AG04450 (cell line): ENCODE measurements at places on chromosomes 4 and X.

DNA sequence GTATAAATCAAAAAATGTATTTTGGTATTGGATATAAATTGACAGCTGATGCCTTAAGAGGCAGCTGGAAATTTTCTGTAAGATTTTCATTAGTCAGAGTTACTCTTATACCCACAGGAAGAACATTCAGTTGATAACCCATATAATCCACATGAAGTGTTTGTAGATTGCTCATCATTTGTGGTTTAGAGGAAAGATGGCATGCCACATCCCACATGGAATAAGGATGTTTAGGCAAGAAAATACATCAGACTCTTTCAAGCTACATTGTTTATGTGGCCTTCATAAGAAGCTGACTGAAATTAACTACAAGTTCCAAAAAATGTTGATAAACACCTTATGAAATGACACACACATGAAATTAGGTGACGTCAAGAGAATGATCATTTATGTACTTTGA, 56.6 kb downstream of the AREG start:
- DNase-seq: peak; percentile 75

DNA sequence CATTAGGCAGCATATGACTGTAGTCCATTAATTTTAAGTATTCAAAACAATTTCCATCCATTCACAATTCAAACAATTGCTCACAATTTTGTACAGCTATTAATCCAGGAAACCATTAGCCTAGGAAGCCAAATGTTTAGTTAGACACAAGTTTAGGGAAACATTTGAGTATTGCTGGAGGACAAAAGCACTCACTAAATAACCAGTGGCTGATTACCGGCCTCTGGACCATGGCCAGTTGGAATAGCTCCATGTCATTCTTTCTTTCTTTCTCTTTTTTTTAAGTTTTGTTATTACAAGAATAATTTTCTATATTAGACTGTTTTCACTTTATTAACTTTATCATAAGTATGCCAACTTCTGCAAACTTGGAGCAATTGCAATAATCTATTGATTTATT, 31.3 kb downstream of the TRIML2 start:
- DNase-seq: no peak

GRCh38 chr4:1380368-1381151, 25.7 kb downstream of the NKX1-1 start:
- no peak for DNase-seq

DNA sequence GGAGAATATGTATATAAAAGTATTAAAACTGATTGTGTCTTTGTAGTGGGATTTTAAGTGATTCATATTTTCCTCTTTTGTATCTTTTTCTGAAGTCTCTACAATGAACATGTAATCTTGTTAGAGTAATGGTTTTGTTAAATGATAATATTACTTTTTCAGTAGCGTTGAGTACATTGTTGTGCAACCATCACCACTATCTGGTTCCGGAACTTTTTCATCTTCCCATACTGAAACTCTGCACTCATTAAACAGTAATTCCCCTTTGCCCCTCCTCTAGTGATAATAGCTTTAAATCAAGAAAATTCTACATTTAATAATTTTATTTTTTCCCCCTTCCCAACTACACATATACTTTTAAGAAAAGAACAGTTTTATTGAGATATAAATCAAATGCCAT, 23.3 kb downstream of the SHROOM3 start:
- DNase-seq: no peak

GRCh38 chr4:23213198-23213597, 520.5 kb downstream of the GBA3 start:
- DNase-seq: no peak

DNA sequence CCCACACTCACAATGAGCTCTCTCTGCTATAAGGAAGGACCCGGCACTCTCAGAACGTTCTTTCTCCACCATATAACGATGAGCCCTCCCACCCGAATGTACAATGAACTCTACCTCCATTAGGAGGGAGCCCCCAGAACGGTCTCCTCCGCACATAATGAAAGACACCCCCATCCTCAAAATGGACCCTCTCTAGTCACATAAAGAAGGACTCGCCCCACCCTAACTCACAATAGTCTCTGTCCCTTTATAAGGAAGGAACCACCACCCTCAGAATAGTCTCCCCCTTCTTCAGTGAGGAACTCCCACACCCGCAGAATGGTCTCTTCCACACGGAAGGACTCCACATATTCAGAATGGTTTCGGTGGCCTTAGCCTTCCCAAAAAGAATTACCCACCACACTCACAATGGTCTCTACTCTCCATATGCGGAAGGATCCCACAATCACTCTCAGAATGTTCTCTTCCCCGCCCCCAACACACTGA, 477 bp downstream of the SLC35A2 start:
- DNase-seq: no peak

- DNase-seq: peak; percentile 77
These were observed 3.8 kb downstream of the GABRE start for GRCh38 chrX:151970661-151971060.

- DNase-seq: no peak
These were observed 110.7 kb upstream of the NKX1-1 start for GRCh38 chr4:1516881-1517480.

DNA sequence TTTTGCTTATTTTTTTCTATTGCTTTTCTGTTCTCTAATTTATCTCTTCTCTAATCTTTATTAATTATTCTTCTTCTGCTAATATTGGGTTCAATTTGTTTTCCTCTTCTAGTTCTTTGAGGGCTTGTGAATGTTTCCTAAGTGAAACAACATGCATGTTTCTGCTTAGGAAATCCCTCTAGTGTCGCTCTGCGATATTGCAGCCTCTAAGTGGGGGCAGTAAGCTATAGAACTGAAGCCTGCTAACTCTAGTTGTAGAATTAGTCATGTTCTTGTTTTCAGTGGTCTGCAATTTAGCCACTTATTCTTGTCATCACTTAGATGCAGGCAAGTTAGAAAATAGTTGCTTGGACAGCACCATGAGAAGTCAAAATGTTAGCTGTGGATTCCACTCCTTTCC, 222.6 kb downstream of the SPIN4 start:
- DNase-seq: no peak

GRCh38 chr4:26088433-26088928, 174.5 kb downstream of the SMIM20 start:
- DNase-seq: peak; percentile 36

DNA sequence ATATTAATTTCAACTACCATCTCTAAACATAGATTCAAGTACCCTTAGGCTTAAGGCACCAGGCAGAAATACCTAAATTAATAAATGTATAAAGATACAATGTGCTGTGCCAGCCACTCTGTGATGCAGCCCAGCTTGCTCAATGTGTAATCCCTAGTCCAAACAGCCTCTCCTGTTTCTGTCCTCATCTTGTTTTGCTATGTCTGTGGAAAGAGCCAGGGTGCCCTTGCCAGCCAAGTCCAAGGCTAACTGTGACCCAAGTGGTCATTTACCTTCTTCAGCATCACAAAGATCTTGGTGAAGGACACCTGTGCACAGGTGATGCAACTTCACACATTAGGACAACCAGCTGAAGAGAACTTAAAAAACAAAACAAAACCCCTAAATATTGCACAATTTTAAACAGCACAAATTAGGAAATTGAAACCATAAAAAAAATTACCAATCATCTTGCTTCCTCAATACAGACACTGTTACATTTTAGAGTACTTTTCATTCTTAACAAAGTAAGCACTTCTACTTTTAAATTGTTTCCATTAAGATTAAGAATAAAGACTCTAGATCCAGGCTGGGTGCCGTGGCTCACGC, 89.6 kb downstream of the C4orf51 start:
- DNase-seq: no peak

DNA sequence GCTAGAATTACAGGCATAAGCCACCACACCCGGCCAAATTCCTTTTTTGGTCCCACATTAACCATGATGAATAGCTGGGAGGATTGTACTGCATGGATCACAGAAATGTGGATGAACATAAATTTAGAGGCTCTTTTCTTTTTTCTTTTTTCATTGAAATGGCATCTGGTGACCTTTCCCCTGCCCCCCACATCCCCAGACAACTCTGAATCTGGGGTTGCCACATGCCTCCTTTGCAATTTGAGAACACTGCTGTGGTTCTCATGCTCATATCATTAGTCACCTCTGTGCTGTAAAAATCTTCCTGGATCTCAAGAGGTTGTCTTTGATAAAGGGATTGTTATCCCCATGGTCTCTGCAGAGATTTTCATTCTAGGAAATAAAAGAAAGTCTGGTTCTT, 22.8 kb upstream of the FMR1NB start:
- DNase-seq: peak; percentile 2

DNA sequence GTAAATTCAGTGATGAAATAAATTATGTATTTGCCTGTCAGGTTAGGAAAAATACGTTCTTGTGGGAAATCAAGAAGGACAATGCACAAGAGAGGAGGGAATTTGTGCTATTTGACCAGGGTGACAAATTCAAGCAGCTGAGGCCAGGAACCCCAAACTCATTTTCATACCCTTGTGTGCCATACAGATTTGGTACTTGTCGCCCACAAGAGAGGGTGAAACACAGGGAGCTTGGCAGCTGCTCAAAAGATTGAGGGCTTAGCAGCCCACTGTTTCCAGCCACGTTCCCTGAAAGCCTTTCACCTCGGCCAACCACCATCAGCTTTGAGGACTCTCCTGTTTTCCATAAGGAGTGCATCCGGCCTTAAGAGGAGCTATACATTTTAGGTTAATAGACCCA, 111.2 kb downstream of the COL25A1 start:
- DNase-seq: no peak

- DNase-seq: no peak
These were observed 9.4 kb downstream of the AIMP1 start for GRCh38 chr4:106325800-106326199.

DNA sequence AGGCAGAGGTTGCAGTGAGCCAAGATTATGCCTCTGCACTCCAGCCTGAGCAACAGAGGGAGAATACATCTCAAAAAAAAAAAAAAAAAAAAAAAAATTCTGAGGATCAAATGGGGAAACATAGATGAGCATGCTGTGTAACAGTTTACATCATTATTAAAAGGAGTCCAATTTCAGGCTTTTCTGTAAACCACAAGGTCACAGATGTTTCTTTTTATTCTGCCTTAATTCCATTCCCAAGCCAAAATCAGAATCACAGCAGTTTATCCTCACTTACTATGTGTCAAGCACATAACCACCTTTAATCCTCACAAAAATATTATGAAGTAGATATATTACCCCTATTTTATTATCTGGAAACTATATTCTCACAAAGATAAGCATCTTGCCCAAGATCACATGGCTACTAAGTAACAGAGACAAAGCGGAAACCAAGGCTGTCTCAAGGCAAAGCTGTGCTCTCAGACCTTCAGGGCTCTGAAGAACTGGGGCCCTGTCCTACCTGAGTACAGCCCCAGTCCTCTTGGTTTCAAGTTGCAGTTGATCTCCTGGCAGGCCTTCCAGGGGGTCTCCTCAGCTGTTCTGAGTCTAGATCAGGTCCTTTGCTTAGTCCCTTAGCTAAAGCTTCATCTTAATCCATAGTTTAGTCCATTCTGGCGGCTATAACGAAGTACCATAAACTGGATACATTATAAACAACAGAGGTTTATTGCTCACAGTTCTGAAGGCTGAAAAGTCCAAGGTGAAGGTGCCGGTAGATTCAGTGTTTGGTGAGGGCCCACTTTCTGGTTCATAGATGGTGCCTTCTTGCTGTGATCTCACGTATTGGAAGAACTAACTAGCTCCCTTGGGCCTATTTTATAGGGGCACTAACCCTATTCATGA, 141.3 kb downstream of the PALLD start:
- no peak for DNase-seq

GRCh38 chrX:39609941-39610340, 487.8 kb downstream of the BCOR start:
- no peak for DNase-seq

DNA sequence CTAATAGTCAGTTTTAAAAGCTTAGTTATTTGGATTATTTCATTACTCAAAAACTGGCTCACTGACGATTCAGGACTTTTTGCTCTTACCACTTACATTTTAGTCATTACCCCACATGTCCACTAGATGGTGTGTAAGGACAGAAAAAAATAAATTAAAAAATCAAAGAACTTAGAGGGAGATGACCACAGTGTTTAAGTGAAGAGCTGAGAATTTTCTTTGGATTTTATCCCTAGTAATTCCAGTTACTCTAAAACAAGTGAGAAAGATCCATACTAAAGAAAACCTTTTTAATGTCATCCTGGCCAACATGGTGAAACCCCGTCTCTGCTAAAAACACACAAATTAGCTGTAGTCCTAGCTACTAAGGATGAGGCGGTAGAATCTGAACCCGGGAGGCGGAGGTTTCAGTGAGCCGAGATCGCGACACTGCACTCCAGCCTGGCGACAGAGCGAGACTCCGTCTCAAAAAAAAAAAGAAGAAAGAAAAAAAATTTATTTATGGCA, 26.4 kb upstream of the TMPRSS11B start:
- DNase-seq: peak; percentile 30

DNA sequence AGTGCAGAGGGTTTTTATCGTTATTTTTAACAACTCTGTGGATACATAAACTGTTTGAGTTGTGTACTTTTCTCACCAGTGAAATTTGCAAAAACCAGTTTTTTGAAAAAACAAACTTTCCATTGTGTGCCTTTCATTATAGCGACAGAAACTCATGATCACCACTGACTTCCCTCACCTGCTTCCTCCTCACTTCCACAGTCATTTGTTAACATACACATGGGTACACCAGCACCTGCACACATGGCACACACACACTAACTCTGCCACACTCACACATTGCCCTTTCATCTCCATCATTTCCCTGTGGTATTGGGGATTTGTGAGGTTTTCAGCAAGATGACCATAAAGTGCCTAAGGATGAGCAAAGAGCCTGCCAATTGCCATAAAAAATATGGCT, 20.6 kb downstream of the CLDN22 start:
- no peak for DNase-seq

DNA sequence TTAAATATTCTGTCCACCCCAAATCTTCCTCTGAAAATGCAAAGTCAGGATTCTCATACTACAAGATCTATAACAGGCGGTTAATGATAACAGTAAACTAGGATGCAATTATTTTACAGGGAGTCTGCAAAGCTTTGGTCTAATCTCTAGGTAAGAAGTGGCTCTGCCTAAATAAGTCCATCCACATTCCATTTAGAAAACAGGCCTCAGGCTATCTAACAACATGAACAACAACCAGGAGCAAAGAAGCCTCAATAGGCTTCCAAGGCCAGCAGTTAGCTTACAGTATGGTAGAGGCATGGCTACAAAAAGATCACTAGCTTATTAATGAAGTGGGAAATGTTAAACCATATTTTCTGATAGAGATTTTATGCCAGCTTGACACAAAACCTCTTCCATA, 6.4 kb downstream of the MAB21L2 start:
- no peak for DNase-seq

- DNase-seq: no peak
These were observed 50.9 kb upstream of the TAB3 start for GRCh38 chrX:30939928-30940327.

DNA sequence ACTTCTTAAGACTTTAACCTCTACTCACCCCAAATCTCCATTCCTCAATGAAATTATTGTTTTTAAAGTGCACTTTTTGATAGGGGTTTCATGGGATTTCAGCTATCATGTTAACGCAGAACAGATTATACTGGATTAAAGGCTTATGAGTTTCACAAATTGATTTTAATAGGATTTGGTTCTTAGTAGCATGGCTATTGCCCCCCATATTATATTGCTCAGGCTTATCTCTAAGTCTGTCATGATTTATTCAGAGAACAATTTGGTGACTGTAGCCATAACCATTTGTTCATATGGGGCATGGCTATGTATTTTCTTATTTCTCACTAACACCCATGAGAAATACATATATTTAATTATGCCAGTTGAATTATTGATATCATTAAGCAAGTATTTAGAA, 57.0 kb downstream of the MND1 start:
- DNase-seq: no peak

GRCh38 chr4:155614111-155614762, 52.4 kb upstream of the GUCY1A1 start:
- DNase-seq: no peak

- no peak for DNase-seq
These were observed 14.5 kb downstream of the SHISA3 start for GRCh38 chr4:42411803-42412202.
